Heart right ventricle (tissue), 16 donors: ENCODE measurements at places on chromosomes 5 and 9. TPM values are rescaled to one million over a fixed set of nuclear protein-coding genes. Genes with fewer than 3 reads are reported as not detected.

Gene PCSK1
- total RNA-seq: 0.18 TPM

Gene NSMF
- 7.9 TPM for total RNA-seq

DNA sequence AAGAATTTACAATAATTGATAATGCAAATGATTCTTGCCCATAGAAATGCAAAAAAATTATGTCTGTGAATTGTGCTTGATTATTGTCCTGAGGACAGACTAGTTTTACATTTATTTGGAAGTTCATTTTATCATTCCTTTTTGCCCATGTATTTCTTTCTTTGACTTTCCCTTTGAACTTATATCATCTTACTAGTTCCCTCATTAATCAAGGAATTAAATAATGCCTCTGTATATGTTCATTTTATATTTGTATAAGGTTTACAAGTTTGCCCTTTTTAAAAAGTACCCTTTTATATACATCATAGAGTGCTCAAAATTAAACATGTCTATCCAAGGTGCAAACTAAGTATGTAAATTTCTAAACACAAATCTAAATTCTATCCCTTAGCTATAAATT, 501.6 kb downstream of the NTRK2 start:
- DNase-seq: no peak

DNA sequence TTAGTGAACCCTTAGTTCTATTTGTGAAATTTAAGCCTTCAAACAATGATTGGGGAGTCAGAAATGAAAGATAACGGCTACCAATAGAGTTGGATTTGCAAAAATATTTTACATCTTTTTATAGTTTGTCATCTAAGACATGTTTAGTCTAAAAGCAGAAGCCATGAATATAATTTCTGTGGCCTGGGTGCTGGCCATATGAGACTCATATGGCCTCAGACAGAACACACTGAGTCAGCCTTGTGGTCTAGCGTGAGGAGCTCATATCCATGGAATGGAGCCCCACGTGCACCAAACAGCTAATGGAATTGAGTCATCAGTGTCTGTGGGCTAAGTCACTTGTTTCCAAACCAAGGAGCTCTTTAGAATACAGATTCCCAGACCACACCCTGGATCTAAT, 240.7 kb upstream of the NREP start:
- no peak for DNase-seq

GRCh38 chr9:95903398-95903797, 27.9 kb downstream of the ERCC6L2 start:
- DNase-seq: no peak

DNA sequence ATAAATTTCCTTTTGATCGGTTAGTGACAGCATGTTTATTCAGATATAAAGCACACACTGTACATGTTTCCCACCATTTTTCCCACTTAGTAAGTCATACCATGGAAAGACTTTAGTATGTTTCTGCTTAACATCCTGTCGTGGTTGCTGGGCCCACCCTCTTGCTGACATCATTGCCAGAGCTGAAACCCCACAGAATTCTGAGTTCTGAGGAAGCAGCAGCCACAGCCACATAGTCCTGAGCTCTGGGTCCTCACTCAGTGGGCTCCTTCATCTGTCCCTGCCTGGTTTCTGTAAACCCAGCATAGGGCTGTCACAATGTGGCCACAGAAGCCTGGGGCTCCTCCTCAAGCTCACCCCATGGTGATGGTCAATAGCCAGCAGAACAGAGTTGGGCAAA, 441.5 kb downstream of the ENC1 start:
- DNase-seq: no peak
